ENCODE measurements at places on chromosomes 7 and 10.

DNA sequence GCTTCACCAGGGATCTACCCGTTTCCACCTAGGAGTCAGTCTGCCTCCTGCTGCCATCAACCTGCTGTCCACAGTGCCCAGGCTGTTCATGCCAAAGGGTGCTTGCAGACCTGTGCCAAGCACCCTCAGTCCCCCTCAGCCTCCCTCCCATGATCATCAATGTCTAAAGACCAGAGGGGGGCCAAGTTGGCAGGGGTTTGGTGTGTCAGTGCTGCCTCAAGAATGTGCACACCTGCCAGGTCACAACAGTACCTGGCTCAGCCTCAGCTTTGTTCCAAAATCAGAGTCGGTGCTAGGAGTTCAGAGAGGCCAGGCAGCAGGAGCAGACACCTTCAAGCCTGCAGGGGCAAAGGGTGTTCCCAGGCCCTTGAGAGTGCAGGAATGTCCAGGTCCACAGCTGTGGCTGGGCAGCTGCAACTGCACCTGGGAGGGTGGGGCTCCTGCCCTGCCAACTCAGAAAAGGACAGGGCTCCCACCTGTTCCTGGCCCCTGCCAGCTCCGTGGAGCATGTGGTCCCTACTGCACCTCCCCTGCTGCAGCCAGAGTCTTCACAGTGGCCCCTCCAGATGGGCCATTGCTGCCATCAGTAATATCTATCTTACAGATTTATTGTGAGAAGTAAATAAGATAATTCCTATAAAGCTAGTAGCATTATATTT, 219.5 kb downstream of the POLR1F start:
- no peak for DNase-seq

DNA sequence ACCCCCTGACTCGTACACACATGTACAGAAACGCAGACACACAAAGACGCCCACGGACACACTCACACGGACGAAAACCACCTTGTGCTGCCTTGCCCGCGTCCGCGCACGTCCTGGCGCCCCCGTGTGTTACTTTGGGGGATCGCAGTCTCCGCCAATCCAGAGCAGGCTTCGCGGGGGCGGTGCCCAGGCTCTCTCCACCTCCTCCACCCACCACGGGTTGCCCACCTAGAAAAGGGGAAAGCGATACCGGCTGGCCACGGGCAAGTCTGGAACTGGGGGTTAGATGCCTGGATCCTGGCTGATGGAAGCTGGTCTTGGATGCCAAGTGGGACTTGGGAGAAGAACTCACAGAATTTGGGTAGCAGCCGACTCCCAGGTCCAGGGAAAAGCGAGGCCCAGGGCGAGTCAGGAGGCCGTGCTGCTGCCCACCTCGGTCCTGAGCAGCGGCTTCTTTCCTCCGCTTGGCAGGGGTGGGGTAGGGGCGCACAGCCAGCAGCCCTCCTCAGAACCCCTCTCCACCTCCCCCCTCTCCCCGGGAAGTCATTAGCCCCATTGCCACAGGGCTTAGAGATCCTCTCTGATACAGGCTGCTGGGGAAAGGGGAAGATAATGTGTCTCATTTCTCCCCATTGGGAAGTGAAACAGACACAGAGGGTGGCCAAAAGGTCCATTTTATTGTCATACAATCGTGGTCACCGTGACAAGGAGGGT, 4.6 kb upstream of the VGF start:
- DNase-seq, result peak; percentile 73

- DNase-seq, result peak; percentile 41
These were observed 1.7 kb upstream of the CTNNA3 start for GRCh38 chr10:67697724-67698131.

DNA sequence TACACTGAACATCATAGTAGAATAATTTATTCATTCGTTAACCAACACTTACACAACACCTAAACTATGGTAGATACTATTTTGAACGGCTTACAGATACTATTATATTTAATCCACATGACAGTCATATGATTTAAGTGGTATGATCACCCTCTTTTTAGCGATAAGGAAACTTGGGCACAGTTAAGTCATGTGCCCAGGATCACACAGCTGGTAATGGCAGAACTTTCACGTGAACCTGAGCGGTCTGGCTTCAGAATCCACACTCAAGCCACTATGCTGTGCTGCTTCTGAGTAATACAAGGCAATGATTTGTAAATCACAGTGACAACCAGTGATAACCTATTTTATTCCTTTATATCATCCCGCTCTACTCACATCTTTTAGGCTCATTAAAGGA, 99.1 kb downstream of the CELF2 start:
- DNase-seq, result no peak

GRCh38 chr7:75534727-75535307, 42.7 kb downstream of the SPDYE5 start:
- no peak for DNase-seq
